Left renal cortex interstitium (tissue), 4 donors: ENCODE measurements at places on chromosomes 6 and 20. TPM values are rescaled to one million over a fixed set of nuclear protein-coding genes. Genes with fewer than 3 reads are reported as not detected.

VWA7 gene
- polyA plus RNA-seq: 10.7 TPM

MPC1 gene
- polyA plus RNA-seq: 91.0 TPM

C20orf202 gene
- 0.38 TPM for polyA plus RNA-seq

ANKRD66 gene
- polyA plus RNA-seq: not detected

SPATS1 gene
- polyA plus RNA-seq: not detected

SLC2A4RG gene
- polyA plus RNA-seq: 144 TPM

CAGE1 gene
- not detected for polyA plus RNA-seq

LAMA2 gene
- 48.3 TPM for polyA plus RNA-seq

TFAP2D gene
- not detected for polyA plus RNA-seq

DOK5 gene
- 8.6 TPM for polyA plus RNA-seq

L3MBTL1 gene
- polyA plus RNA-seq: 9.5 TPM

HUS1B gene
- 0.13 TPM for polyA plus RNA-seq

ZC2HC1B gene
- polyA plus RNA-seq: not detected

PI3 gene
- polyA plus RNA-seq: not detected

CYP24A1 gene
- 3.6 TPM for polyA plus RNA-seq

MOG gene
- not detected for polyA plus RNA-seq

KHDRBS2 gene
- 2.1 TPM for polyA plus RNA-seq

SOBP gene
- polyA plus RNA-seq: 14.1 TPM

PSORS1C2 gene
- not detected for polyA plus RNA-seq

NDRG3 gene
- 34.5 TPM for polyA plus RNA-seq

TOX2 gene
- 4.9 TPM for polyA plus RNA-seq

KHDC1L gene
- polyA plus RNA-seq: not detected

CCM2L gene
- 6.6 TPM for polyA plus RNA-seq

DDO gene
- polyA plus RNA-seq: 0.84 TPM

TIAM2 gene
- 19.9 TPM for polyA plus RNA-seq

PTGIS gene
- 32.1 TPM for polyA plus RNA-seq

ZBTB46 gene
- polyA plus RNA-seq: 22.0 TPM

PAX1 gene
- polyA plus RNA-seq: not detected

NOL7 gene
- 88.6 TPM for polyA plus RNA-seq

COL11A2 gene
- polyA plus RNA-seq: 5.1 TPM

ERVFRD-1 gene
- polyA plus RNA-seq: 0.11 TPM

SH3BGRL2 gene
- polyA plus RNA-seq: 33.3 TPM

RBM39 gene
- polyA plus RNA-seq: 707 TPM

POU5F1 gene
- 1.8 TPM for polyA plus RNA-seq

KCNG1 gene
- 9.4 TPM for polyA plus RNA-seq

SIRPG gene
- polyA plus RNA-seq: not detected

CASS4 gene
- polyA plus RNA-seq: 3.8 TPM

MRAP2 gene
- 3.2 TPM for polyA plus RNA-seq

SIRPB2 gene
- 0.92 TPM for polyA plus RNA-seq

CLVS2 gene
- 0.23 TPM for polyA plus RNA-seq

WASF1 gene
- polyA plus RNA-seq: 53.3 TPM

ENPP5 gene
- 19.6 TPM for polyA plus RNA-seq

PHACTR3 gene
- polyA plus RNA-seq: 10.5 TPM

CCR6 gene
- 0.03 TPM for polyA plus RNA-seq

SLC35D3 gene
- polyA plus RNA-seq: 0.06 TPM

AVP gene
- polyA plus RNA-seq: 0.46 TPM

DEFB110 gene
- polyA plus RNA-seq: not detected

FAM217A gene
- polyA plus RNA-seq: 0.67 TPM

TREML2 gene
- 0.13 TPM for polyA plus RNA-seq

BHLHE23 gene
- not detected for polyA plus RNA-seq

BEND6 gene
- 7.1 TPM for polyA plus RNA-seq

TREML1 gene
- polyA plus RNA-seq: 0.96 TPM

RBM24 gene
- polyA plus RNA-seq: 1.6 TPM

PSMB9 gene
- 8.2 TPM for polyA plus RNA-seq

KIF6 gene
- 4.7 TPM for polyA plus RNA-seq
